CD8-positive, alpha-beta memory T cell (primary cell): ENCODE measurements at places on chromosomes 1 and 21. TPM values are rescaled to one million over a fixed set of nuclear protein-coding genes. Genes with fewer than 3 reads are reported as not detected.

DNA sequence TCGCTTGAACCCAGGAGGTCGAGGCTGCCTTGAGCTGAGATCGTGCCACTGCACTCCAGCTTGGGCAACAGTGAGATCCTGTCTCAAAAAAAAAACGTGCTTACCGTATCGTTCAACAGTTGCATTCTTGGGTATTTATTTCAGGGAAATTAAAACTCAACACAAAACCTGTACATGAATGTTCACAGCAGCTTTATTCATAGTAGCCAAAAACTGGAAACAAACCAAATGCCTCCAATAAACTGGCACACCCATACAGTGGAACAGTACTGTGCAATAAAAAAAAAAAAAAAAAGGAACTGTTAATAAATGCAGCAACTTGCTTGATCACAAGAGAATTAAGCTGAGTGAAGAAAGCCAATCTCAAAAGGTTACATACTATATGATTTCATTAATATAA lies 6.7 kb downstream of the KHDRBS1 start:
- H3K4me1 ChIP-seq = peaks cover 51% of the 10 kb centered on the region
- H3K4me3 ChIP-seq = no peak overlapping the region
- no peaks in the 10 kb centered on the region for H3K27me3 ChIP-seq
- H3K27ac ChIP-seq = no peak overlapping the region
- peaks cover 3% of the 10 kb centered on the region for H3K36me3 ChIP-seq

Gene PSRC1
- total RNA-seq = 5.4 TPM

Gene HMCN1
- 0.02 TPM for total RNA-seq

- no peaks in the 10 kb centered on the region for H3K36me3 ChIP-seq
- H3K27me3 ChIP-seq = no peaks in the 10 kb centered on the region
- no peaks in the 10 kb centered on the region for H3K4me1 ChIP-seq
Observed at GRCh38 chr1:177646757-177647730, 322.8 kb downstream of the SEC16B start.

GRCh38 chr1:14519976-14520375 lies 78.5 kb upstream of the KAZN start:
- no peaks in the 10 kb centered on the region for H3K36me3 ChIP-seq
- DNase-seq = no peak
- H3K27ac ChIP-seq = no peak overlapping the region
- H3K4me1 ChIP-seq = no peaks in the 10 kb centered on the region
- no peaks in the 10 kb centered on the region for H3K27me3 ChIP-seq
- no peak overlapping the region for H3K4me3 ChIP-seq

Gene BCL2L15
- total RNA-seq = 1.9 TPM

Gene MROH7
- total RNA-seq = not detected

- no peak overlapping the region for H3K4me3 ChIP-seq
- no peaks in the 10 kb centered on the region for H3K27me3 ChIP-seq
- H3K36me3 ChIP-seq = no peaks in the 10 kb centered on the region
- H3K4me1 ChIP-seq = no peaks in the 10 kb centered on the region
- no peak overlapping the region for H3K27ac ChIP-seq
- DNase-seq = no peak
Observed at GRCh38 chr1:208868554-208868953, 624.4 kb upstream of the PLXNA2 start.

DNA sequence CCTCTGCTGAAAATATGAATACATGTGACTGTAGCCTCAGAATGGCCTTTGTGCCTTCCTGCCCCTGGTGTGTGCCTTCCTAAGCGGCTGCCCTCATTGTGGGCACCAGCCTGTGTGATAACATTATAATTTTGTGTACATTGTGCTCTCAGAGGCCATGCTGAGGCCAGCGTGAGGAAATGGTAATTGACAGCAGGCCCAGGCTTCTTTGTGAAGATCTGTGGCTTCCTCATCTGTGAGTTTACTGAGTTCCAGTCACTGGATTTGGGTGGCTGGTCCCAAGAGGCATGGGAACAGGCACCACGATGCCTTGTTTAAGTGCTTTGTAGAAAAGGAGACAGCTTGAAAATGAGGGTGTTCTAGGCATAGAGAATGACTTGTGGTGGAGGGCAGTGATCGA lies 389.3 kb downstream of the OMA1 start:
- no peaks in the 10 kb centered on the region for H3K36me3 ChIP-seq
- no peak overlapping the region for H3K27ac ChIP-seq
- DNase-seq = no peak
- no peaks in the 10 kb centered on the region for H3K4me1 ChIP-seq
- no peak overlapping the region for H3K4me3 ChIP-seq

Gene LCE2C
- not detected for total RNA-seq

- peaks cover 33% of the 10 kb centered on the region for H3K27me3 ChIP-seq
- DNase-seq = no peak
- H3K4me3 ChIP-seq = no peak overlapping the region
- peaks cover 11% of the 10 kb centered on the region for H3K4me1 ChIP-seq
- no peaks in the 10 kb centered on the region for H3K36me3 ChIP-seq
Observed at GRCh38 chr1:67833602-67833940, 304 bp upstream of the GNG12 start.

- DNase-seq = no peak
- H3K36me3 ChIP-seq = no peaks in the 10 kb centered on the region
- H3K4me3 ChIP-seq = no peak overlapping the region
Observed at GRCh38 chr1:47738560-47739182, 258.5 kb downstream of the TRABD2B start.

- no peaks in the 10 kb centered on the region for H3K36me3 ChIP-seq
- no peak overlapping the region for H3K4me3 ChIP-seq
- H3K27me3 ChIP-seq = no peaks in the 10 kb centered on the region
- no peak overlapping the region for H3K27ac ChIP-seq
Observed at GRCh38 chr1:163443863-163444262, 122.1 kb downstream of the NUF2 start.

Gene CSMD2
- not detected for total RNA-seq

Gene NT5C1A
- not detected for total RNA-seq

DNA sequence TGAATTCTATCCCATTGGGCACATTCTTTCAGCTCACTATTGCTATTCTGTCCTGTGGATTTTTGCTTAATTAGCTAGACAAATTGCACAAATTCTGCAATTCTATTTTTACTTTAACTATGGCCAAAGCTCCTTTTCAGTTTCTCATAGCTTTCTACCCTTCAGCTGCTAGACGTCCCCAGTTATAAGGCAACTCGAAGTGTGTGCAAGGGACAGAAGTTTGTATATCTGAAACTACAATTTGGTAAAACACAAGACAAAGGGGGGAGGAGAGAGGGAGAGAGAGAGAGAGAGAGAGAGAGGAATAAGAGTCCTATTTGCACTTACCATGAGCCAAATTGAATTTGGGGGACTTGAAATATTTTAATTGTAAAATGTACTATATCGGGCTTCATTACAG lies 91.8 kb downstream of the SETD4 start:
- no peak overlapping the region for H3K27ac ChIP-seq
- H3K4me1 ChIP-seq = no peaks in the 10 kb centered on the region
- H3K27me3 ChIP-seq = no peaks in the 10 kb centered on the region
- H3K4me3 ChIP-seq = no peak overlapping the region

GRCh38 chr21:44511219-44511937 lies 28.6 kb downstream of the KRTAP10-1 start:
- no peak overlapping the region for H3K27ac ChIP-seq
- DNase-seq = no peak
- H3K27me3 ChIP-seq = no peaks in the 10 kb centered on the region
- peak overlapping the region; percentile 54 for H3K4me3 ChIP-seq
- no peaks in the 10 kb centered on the region for H3K36me3 ChIP-seq

DNA sequence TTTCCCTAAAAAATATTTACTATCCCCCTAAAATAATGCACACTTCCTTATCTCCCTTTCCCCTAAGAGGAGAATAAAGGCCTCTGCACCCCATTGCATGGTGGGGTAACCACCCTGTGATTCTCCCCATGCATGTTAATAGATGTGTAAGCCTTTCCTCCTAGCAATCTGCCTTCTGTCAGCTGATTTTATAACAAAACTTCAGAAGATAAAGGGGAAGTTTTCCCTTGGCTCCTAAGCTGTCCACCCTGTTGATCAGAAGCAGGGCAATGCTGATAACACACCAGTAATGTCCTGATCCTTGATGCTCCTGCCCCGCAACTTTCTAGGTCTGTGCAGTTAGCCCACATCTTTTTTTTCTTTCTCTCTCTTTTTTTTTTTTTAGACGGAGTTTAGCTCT lies 11.4 kb upstream of the RNF187 start:
- no peak for DNase-seq
- no peak overlapping the region for H3K27ac ChIP-seq
- peaks cover 20% of the 10 kb centered on the region for H3K4me1 ChIP-seq
- no peak overlapping the region for H3K4me3 ChIP-seq
- no peaks in the 10 kb centered on the region for H3K27me3 ChIP-seq

GRCh38 chr1:112687785-112688496 lies 13.5 kb downstream of the MOV10 start:
- no peaks in the 10 kb centered on the region for H3K4me1 ChIP-seq
- H3K36me3 ChIP-seq = peaks cover 25% of the 10 kb centered on the region
- no peak for DNase-seq
- H3K27me3 ChIP-seq = no peaks in the 10 kb centered on the region

GRCh38 chr1:33656467-33657005 lies 184.1 kb downstream of the ZSCAN20 start:
- H3K27ac ChIP-seq = no peak overlapping the region
- H3K4me1 ChIP-seq = no peaks in the 10 kb centered on the region
- no peaks in the 10 kb centered on the region for H3K27me3 ChIP-seq
- H3K4me3 ChIP-seq = no peak overlapping the region

Gene C1orf94
- not detected for total RNA-seq

- no peaks in the 10 kb centered on the region for H3K36me3 ChIP-seq
- no peak overlapping the region for H3K4me3 ChIP-seq
- no peaks in the 10 kb centered on the region for H3K4me1 ChIP-seq
Observed at GRCh38 chr1:45886229-45886628, 82.8 kb downstream of the MAST2 start.

Gene PTCH2
- 1.1 TPM for total RNA-seq

DNA sequence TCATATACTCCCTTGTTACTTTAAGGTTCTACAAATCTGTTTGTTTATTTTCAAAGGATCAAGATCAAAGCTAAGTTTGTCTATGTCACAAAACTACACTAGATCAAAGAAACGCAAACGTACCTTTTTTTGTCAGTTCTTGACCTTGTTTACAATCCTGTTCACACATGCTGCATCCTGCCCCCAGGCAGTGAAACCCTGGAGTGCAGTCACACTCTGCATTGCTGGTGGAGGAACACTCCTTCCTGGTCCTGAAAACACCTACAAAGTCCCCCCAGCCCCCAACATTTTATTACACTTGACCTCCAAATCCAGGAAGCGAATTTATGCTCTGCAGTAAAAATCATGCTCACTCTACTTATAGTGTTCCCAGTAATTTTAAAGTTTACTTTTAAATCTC lies 2.6 kb downstream of the TNFRSF9 start:
- no peak for DNase-seq
- H3K4me1 ChIP-seq = peaks cover 25% of the 10 kb centered on the region
- H3K27me3 ChIP-seq = no peaks in the 10 kb centered on the region
- no peaks in the 10 kb centered on the region for H3K36me3 ChIP-seq
- H3K27ac ChIP-seq = no peak overlapping the region
- no peak overlapping the region for H3K4me3 ChIP-seq

DNA sequence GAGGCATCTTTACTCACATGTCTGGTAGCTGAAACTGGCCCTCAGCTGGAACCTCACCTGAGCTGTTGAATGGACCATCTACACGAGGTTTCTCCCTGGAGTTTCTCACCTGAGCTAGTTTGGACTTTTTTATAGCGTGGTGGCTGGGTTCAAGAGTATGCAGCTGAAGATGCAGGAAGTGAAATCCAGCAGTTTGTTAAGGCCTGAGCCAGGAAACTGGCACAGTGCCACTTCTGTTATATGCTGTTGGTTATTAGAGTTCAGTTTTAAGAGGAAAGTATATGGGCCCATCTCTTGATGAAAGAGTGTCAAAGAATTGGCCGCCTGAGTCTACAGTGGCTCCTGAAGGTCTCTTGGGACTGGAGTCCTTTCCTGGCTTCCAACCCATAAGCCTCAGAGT lies 35.6 kb downstream of the STUM start:
- no peaks in the 10 kb centered on the region for H3K4me1 ChIP-seq
- H3K36me3 ChIP-seq = no peaks in the 10 kb centered on the region
- H3K27ac ChIP-seq = no peak overlapping the region
- H3K4me3 ChIP-seq = no peak overlapping the region

Gene CYYR1
- not detected for total RNA-seq

Gene SPRR2D
- not detected for total RNA-seq

Gene LCE1C
- total RNA-seq = not detected

DNA sequence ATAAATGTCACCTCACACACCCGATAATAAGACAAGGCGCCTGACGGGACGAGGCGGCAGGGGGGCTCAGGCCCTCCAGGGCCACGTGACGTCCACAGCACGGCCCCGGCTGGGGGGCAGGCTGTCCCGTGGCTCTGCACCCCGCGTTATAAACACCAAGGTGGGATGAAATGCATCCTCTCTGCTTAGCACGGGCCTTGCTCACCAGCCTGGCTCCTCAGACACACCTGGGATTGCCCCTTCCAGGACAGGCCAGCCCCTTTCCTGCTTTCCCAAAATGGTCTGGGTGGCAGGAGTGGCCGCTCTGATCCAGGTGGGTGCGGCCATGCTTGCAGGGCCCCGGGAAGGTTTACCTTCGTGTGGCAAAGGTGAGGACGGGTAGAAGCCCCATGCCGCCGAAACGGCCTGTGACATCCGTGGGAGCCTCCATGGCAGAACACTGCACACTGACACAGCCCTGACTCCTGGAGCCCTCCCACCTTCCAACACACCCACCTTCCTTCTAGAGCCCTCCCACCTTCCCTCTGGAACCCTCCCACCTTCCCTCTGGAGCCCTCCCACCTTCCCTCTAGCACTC lies 35.9 kb downstream of the SLC19A1 start:
- no peak overlapping the region for H3K27ac ChIP-seq
- no peaks in the 10 kb centered on the region for H3K4me1 ChIP-seq
- no peaks in the 10 kb centered on the region for H3K36me3 ChIP-seq

GRCh38 chr1:84245563-84245962 lies 55.9 kb upstream of the SAMD13 start:
- no peaks in the 10 kb centered on the region for H3K36me3 ChIP-seq
- no peak overlapping the region for H3K27ac ChIP-seq
- H3K27me3 ChIP-seq = no peaks in the 10 kb centered on the region
- no peak overlapping the region for H3K4me3 ChIP-seq
- DNase-seq = no peak

GRCh38 chr1:62382658-62382955 lies 54.2 kb upstream of the USP1 start:
- H3K4me3 ChIP-seq = no peak overlapping the region
- DNase-seq = no peak
- no peaks in the 10 kb centered on the region for H3K27me3 ChIP-seq
- no peaks in the 10 kb centered on the region for H3K36me3 ChIP-seq
- no peaks in the 10 kb centered on the region for H3K4me1 ChIP-seq

Gene MTFR1L
- 33.5 TPM for total RNA-seq

- no peaks in the 10 kb centered on the region for H3K27me3 ChIP-seq
- H3K36me3 ChIP-seq = no peaks in the 10 kb centered on the region
- H3K27ac ChIP-seq = no peak overlapping the region
- no peaks in the 10 kb centered on the region for H3K4me1 ChIP-seq
- no peak for DNase-seq
- no peak overlapping the region for H3K4me3 ChIP-seq
Observed at GRCh38 chr1:71785450-71785849, 496.9 kb downstream of the NEGR1 start.
